ENCODE measurements at places on chromosomes 7 and 10.

GRCh38 chr10:60574388-60574787 lies 184.7 kb upstream of the ANK3 start:
- no peak for DNase-seq

GRCh38 chr10:123103944-123104343 lies 31.8 kb upstream of the HMX3 start:
- DNase-seq = peak; percentile 13

GRCh38 chr10:120517881-120518484 lies 61.0 kb downstream of the PLPP4 start:
- DNase-seq = no peak

DNA sequence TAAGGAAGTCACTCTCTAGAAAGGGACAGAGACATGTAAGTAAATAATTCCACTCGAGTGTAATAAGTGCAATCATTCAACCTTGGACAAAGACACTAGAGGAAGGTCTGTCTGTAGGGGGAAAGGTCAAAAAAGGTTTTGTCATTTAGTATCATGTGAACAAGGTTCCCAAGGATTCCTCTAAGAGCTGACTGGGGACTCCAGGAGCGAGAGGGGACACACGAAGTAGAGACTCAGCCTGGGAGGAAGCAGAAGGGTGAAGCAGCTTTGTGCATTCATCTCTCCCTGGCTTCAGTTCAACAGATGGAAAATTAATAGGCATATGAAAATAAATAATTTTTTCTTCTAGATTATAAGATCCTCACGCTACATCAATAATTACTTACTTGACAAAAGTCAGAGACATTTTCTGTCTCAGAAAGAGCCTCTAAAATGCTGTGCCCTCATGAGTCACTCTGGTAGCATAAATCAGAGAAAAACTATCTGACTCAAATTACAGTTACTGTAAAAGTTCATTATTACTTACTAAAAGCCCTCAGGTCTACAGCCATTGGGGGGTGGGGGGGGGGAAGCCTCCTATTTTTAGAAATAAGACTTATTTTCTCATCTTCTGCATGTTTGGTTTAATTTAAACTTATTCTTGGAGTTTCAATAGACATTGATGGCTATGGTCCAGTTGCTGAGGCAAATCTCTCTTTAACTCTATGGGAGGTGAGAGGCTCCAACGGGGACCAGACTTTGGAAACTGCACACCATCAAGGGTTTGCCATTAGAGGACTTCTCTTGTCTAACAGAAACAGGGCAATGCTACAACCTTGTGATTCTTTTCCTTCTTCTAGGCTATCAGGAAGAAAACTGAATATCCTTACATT lies 275.1 kb upstream of the KLF14 start:
- no peak for DNase-seq

GRCh38 chr10:101867931-101868330 lies 24.3 kb upstream of the KCNIP2 start:
- DNase-seq = no peak

DNA sequence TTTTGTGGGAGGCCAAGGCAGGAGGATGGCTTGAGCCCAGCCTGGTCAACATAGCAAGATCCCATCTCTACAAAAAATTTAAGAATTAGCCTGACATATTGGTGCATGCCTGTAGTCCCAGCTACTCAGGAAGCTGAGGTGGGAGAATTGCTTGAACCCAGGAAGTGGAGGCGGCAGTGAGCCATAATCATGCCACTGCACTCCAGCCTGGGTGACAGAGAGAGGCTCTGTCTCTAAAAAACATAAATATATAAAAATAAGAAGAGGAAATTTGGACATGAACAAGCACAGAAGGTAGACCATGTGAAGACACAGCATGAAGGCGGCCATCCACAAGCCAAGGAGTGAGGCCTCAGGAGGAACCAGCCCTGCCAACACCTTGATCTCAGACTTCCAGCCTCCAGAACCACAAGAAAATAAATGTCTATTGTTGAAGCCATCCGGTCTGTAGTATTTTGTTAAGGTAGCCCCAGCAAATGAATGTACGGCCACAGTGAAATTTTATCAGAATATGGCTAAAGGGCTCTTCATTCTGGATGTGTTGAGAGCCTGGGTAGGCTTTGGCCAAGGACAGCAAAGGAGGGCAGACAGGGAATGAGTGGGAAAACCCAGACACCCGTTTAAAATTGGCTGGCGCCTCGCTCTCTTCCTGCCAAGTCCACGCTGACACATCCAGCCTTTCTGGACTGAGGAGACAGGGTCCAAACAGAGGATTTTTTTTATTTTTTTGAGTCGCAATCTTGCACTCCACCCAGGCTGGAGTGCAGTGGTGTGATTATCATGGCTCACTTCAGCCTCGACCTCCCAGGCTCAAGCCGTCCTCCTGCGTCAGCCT lies 12.9 kb upstream of the GRID2IP start:
- DNase-seq = no peak

GRCh38 chr7:684416-684815 lies 42.1 kb upstream of the DNAAF5 start:
- no peak for DNase-seq

GRCh38 chr10:118332236-118332635 lies 9.9 kb downstream of the FAM204A start:
- peak; percentile 44 for DNase-seq

GRCh38 chr10:119449760-119450461 lies 92.6 kb downstream of the RGS10 start:
- DNase-seq = no peak

- no peak for DNase-seq
Measured at GRCh38 chr7:100577507-100577906, 3.8 kb upstream of the SAP25 start.

DNA sequence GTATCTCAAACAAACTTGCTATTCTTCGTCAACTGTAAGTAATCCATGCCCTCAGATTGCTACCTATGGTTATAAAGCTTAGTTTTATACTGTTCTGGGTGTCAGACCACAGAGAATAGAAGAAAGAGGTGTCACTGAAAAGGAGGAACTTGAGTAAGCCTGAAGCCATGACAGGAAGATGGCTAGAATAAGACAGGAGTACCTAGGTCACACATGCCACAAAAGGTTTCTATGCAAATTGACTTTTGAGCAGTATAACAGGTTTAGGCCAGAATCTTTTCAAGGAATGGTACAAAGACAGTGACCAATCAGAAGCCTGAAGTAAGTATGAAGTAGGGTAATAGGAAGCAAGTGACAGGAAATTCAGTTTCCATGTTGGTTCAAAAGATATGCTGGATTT lies 23.5 kb downstream of the FBXW4 start:
- DNase-seq = no peak

GRCh38 chr10:7288060-7288690 lies 122.7 kb downstream of the SFMBT2 start:
- no peak for DNase-seq

DNA sequence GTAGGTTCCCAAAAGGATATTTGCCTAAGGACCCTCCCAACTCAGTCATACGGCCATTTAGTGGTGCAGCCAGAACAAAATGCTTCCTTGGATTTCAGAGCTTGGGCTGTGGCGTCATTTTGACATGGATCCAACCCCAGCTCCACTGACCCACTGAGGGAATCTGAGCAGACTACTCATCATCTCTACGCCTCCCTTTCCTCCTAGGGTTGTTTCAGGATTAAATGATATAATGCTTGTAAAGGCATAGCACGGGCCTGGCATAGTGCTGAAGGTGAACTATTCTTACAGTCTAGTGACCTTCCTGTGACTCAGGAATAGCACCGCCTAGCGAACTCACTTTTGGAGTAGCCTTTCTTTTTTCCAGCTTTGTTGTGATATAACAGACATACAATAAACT lies 70.3 kb upstream of the LOXL4 start:
- no peak for DNase-seq

GRCh38 chr10:73131301-73131700 lies 21.0 kb downstream of the NUDT13 start:
- no peak for DNase-seq

DNA sequence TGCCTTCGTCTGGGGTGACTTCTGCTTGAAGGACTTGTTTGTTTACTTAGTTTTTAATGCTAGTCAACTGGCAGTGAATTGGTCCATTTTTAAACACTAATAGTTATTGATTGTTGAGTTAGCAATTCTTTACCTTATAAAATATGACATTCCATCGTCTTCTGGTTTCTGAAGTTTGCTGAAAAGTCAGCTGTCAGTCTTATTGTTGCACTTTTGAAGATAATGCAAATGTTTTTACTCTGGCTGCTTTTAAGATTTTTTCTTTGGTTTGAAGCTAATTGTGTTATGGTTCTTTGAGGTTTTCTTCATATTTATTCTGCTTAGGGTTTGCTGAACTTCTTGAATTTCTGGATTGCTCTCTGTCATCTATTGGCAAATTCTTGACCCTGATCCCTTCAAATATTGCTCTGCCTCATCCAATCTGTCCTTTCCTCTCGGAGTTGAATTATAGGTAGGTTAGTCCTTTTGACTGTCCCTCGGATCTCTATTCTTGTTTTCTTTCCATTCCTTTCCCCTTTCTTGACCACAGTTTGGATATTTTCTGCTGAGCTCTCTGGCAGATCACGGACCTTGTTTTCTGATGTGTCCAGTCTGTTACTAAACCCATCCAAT lies 24.2 kb downstream of the MGMT start:
- no peak for DNase-seq

GRCh38 chr10:85857305-85857704 lies 509.3 kb downstream of the GRID1 start:
- no peak for DNase-seq

DNA sequence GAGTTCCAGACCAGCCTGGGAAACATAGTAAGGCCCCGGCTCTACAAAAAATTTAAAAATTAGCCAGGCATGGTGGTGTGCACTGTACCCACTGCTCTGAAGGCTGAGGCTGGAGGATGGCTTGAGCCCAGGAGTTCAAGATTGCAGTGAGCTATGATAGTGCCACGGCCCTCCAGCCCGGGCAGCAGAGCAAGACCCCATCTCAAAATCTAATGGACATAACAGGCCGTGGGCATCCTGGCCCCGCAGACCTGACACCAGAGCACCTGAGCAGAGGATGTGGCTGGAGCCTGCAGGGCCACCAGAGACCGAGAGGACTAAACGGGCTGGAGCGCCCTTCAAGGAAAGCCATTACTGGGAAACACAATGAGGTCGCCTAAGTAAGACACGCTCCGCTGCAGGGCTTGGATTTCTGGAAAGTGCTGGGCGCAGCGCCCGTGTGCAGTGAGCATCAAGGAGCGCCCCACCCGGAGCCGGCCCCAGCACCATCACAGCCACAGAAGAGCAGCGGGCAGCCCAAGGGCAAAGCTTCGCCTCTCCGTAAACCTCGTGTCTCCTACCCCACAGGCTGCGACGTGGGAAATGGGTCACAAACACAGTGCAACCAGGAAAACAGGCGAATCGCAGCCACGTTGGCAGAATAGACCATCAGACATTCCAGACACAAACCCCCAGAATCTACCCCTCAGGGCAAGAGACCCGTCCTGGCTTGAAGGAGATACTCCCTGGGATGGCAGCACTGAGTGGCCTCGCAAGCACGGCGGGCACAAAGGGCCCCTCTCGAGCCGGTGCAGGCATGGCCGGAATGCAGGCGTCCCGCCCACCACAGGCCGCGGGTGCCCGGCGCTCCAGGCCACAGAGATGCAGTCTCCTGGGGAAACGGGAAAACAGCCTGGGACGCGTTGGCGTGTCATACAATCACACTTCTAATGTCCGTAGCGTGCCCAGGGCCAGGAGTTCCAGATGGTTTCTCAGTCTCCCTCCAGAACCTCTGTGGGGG lies 4.9 kb downstream of the RADIL start:
- no peak for DNase-seq

DNA sequence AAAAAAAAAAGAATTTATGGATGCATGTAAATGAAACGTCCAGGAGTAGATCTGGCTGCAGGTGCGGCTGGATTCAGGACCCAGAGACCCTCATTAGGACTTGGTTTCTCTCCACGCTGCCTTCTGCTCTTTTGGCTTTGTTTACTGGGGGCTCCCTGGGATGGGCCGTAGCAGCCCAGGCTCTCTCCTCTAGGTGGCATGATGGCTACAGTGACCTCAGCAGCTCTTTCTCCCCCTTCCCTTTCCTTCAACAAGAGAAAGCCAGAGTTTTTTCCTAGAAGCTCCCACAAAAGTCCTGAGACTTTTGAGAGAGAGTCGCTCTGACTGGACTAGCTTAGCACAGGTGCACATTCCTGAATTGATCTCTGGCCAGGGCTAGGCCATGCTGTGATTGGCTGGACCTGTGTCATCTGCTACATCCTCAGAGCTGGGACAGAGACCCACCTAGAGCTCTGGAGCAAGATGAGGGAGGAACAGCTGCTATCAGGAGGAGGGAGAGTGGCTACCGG lies 67.8 kb upstream of the PDCD4 start:
- DNase-seq = no peak

GRCh38 chr10:77859200-77859864 lies 67.2 kb downstream of the DLG5 start:
- no peak for DNase-seq

- no peak for DNase-seq
Measured at GRCh38 chr10:21385536-21385935, 139.9 kb downstream of the SKIDA1 start.

DNA sequence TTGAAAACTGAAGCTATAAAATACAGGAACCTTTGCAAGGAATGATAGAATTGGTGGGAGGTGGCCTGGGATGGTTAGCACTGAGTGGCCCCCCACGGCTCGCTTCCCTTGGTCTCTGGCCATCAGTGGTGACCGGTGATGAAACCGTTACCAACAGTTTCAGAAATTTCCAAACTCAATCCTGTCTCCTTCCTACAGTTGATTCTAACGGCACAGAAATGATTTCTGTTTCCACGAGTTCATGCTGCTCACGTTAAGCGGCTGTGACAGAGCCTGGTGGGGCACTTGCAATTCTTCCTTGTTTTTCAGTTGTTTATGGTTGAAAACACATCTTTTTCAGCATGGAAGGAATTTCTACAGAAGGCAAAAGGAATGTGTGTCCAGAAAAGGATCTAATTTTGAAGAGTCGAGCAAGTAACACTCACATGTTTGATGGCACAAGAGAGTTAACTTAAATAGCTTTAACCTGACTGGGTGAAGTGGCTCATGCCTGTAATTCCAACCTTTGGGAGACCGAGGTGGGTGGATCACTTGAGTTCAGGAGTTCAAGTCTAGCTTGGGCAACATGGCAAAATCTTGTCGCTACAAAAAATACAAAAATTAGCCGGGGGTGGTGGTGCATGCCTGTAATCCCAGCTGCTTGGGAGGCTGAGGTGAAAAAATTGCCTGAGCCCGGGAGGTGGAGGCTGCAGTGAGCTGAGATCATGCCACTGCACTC lies 100.1 kb downstream of the DNAJB6 start:
- no peak for DNase-seq

DNA sequence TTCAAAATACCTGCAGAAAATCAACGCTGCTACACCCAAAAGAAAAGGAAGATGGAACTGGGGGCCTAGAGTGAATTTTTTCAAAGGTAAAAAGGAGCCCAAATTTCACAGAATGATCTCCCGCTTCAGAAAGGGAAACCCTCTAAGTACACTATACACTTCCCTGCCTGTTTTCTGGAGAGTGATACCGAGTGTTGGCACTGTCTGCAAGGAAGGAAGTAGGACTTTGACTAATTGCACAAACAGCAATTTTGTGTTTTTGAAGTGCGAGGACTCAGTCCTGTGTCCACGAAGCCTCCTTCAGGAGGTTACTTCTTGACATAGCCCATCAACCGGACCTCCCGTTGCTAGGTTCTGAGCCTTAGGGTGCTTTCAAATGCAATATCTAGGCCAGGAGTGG lies 106.3 kb downstream of the KIAA1217 start:
- DNase-seq = no peak

Measured in NCI-H1105 (cell line).